Trophoblast cell (in vitro differentiated cells and primary cell): ENCODE measurements at places on chromosomes 16 and 17.

GRCh38 chr17:41906465-41907184 lies 12.1 kb downstream of the ACLY start:
- DNase-seq = no peak

DNA sequence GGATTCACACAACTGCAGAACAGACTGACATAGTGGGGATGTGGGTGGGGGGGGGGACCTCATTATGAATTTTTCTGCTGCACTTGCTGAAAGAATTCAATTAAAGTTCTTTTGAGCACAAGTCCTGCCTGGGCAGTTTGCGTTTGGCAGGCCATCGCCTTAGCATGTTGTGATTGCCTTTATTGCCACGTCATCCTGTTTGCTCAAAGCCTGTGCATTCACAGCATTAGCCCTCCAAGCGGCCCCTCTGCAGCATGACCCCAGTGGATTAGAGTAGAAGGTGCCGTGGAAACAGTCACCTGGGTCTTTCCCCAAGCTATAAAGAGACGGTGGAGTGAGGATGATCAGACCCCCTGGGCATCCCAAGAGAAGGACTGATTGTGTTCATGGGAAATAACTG lies 17.2 kb downstream of the MSI2 start:
- no peak for DNase-seq

- no peak for DNase-seq
Observed at GRCh38 chr16:23962001-23962400, 126.2 kb downstream of the PRKCB start.

DNA sequence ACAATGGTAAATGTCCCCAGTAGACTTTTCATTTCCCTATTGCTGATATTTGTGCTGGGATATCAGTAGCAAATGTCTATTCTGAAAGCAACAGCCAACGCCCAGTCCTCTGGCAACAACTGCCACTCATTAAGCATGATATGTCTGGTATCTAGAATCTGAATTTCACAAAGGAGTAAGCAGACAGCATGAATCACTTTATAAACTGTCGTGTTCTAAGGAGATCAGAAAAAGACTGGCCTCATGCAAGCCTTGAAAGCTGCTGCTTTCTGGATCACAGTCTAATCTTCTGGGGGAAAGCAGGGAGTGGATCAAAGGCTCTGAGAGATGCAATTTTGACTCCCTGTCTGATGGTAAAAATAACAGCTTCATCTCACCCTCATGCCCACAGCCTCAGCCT lies 153.1 kb upstream of the NOG start:
- peak; percentile 72 for DNase-seq

- no peak for DNase-seq
Observed at GRCh38 chr16:1987198-1987597, 2.6 kb upstream of the SYNGR3 start.

GRCh38 chr17:56679777-56680422 lies 86.4 kb downstream of the NOG start:
- DNase-seq = peak; percentile 98

- no peak for DNase-seq
Observed at GRCh38 chr17:79340333-79341221, 266.0 kb downstream of the ENGASE start.

- no peak for DNase-seq
Observed at GRCh38 chr16:48629531-48629930, 19.6 kb upstream of the N4BP1 start.

GRCh38 chr17:74945543-74945942 lies 9.8 kb downstream of the OTOP3 start:
- DNase-seq = no peak
